Stimulated activated effector memory CD8-positive, alpha-beta T cell treated with anti-CD3 and anti-CD28 coated beads, Interleukin-12 subunit alpha, Interleukin-12 subunit beta, amount 100 ng/mL, for 72 hours (primary cell): ENCODE measurements at places on chromosomes 7 and 10.

GRCh38 chr7:10022957-10023356 is 950.7 kb upstream of the PHF14 start:
- DNase-seq, result no peak

GRCh38 chr7:138458576-138459412 is 1.3 kb upstream of the TRIM24 start:
- DNase-seq, result no peak

GRCh38 chr10:43963793-43964425 is 315.2 kb upstream of the ZNF32 start:
- DNase-seq, result no peak

GRCh38 chr10:21888959-21889358 is 114.6 kb downstream of the DNAJC1 start:
- DNase-seq, result no peak

GRCh38 chr10:31118556-31118955 is 86.9 kb upstream of the ZNF438 start:
- no peak for DNase-seq
